ENCODE measurements at places on chromosomes 16 and 17. TPM values are rescaled to one million over a fixed set of nuclear protein-coding genes. Genes with fewer than 3 reads are reported as not detected.

- H3K36me3 ChIP-seq, result peaks cover 19% of the 10 kb centered on the region
- H3K27ac ChIP-seq, result no peak overlapping the region
- no peaks in the 10 kb centered on the region for H3K4me1 ChIP-seq
- no peaks in the 10 kb centered on the region for H3K27me3 ChIP-seq
- peak; percentile 56 for DNase-seq
Observed at GRCh38 chr17:76397687-76398522, 13.5 kb downstream of the SPHK1 start.

- H3K27me3 ChIP-seq, result no peaks in the 10 kb centered on the region
- H3K27ac ChIP-seq, result peak overlapping the region; percentile 90
- peaks cover 17% of the 10 kb centered on the region for H3K4me1 ChIP-seq
- DNase-seq, result peak; percentile 98
- no peak overlapping the region for H3K4me3 ChIP-seq
Observed at GRCh38 chr16:89581045-89581695, 5.6 kb downstream of the CPNE7 start.

GRCh38 chr16:49021136-49021535, 260.5 kb downstream of the CBLN1 start:
- peak; percentile 89 for DNase-seq
- H3K4me1 ChIP-seq, result peaks cover 21% of the 10 kb centered on the region
- H3K36me3 ChIP-seq, result no peaks in the 10 kb centered on the region
- peaks cover 9% of the 10 kb centered on the region for H3K27me3 ChIP-seq

DNA sequence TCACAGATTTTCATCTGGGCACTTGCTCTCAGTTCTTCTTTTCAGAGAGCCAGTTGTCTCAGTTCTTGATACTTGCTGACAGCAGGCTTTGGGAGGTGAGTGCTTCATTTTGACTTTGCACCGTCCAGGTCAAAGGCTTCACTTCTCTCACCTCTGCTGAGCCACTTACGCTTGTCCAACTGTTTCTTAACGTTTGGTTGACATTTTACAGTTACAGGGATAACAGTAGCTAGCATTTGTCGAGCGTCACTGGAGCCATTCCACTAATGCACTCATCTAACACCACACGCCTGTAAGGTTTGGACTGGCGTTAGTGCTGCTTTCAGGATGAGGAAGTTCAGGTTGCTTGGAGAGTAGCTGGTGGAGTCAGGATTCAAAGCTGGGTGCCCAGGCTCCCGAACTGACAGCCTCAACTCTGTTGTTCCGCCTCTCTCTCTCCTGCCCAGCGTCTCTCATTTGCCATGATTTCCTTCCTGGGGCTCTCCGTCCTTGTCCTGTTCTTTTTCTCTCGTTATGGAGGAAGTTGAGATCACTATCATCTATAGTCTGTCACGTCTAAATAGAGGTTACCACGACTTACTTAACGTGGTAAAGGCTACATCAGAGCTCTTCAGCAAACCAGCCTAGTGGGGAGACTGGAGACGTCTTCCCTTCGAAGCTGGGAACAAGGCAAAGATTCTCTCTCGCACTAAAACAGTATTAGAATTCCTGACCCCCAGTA, 220.8 kb downstream of the RPTOR start:
- H3K36me3 ChIP-seq, result no peaks in the 10 kb centered on the region
- H3K4me3 ChIP-seq, result no peak overlapping the region
- H3K27me3 ChIP-seq, result no peaks in the 10 kb centered on the region

- no peak overlapping the region for H3K27ac ChIP-seq
- no peak for DNase-seq
- H3K4me3 ChIP-seq, result no peak overlapping the region
- no peaks in the 10 kb centered on the region for H3K4me1 ChIP-seq
Observed at GRCh38 chr17:6088141-6088540, 18.0 kb downstream of the WSCD1 start.

DNA sequence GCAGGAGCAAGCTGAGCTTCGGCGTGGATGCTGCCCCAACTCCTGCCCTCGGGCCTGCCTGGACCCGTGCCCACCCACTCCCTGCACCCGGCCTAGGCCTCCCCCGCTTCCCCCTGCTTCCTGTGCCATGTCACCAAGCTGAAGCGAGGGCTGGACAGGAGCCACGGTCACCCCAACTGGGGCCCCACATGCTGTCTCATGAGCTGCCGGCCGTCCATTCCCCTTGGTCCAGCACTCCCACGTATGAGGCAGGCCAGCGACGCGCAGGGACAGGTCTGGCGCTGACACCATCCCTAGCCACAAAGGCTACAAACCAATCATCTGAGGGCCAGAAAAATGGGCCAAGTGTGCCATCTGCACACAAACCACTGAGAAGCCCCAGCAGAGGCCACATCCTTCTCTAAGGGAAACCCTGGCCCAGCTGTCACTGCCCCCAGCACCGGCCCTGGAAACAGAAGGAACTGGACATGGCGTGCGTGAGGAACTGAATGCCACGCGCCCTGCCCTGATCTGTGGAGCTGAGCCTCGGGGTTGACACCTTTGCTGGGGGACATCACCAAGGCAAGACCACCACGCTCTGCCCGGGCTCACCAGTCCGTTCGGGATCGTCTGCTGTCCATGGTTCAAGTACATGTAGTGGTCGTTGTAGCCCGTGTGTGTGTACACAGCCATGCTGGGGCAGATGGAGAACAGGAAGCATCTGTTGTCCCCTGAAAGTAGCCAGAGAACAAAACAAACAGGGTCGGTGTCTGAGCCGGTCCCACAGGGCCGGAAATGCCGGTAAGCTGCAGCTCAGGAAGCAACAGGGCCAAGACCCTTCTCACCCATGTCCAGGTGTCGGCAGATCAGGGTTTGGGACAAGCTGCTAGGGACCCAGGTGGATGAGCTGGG, 22.2 kb downstream of the MEAK7 start:
- H3K27ac ChIP-seq, result no peak overlapping the region
- H3K4me3 ChIP-seq, result no peak overlapping the region
- DNase-seq, result no peak

- H3K27me3 ChIP-seq, result peaks cover 32% of the 10 kb centered on the region
- no peak for DNase-seq
- peaks cover 5% of the 10 kb centered on the region for H3K4me1 ChIP-seq
- no peak overlapping the region for H3K27ac ChIP-seq
Observed at GRCh38 chr16:974001-974601, 3.3 kb upstream of the LMF1 start.

DNA sequence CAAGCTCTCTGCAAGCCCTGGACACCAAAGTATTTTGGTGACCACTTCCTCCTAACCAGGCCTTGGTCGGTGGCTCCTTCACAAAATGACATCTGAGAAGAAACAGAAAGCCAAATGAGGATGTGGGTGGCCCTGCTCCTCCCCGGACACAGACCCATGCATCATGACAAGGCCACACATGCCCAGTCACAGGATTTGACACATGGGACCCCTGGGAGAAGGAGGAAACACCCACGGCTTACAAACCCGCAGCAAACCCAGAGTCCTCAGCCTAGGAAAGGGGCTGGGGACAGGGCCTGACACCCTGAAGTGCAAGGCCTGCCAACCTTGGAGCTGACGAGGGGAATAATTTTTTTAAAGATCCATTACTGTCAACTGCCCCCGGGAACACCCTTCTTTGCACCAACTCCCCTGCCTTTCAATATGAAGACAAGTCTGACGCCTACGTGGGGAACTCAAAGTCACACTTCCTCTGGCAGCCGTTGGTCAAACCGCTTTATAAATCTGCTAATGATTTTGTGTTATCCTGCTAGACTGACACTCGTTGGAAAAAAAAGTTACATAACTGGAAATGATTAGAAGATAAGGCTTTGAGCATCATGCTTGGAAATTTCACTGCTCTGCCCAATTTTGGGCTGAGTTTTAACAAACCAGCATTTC, 41.3 kb downstream of the GAS7 start:
- no peaks in the 10 kb centered on the region for H3K27me3 ChIP-seq
- H3K27ac ChIP-seq, result no peak overlapping the region
- no peak for DNase-seq
- no peaks in the 10 kb centered on the region for H3K36me3 ChIP-seq
- H3K4me3 ChIP-seq, result no peak overlapping the region

DNA sequence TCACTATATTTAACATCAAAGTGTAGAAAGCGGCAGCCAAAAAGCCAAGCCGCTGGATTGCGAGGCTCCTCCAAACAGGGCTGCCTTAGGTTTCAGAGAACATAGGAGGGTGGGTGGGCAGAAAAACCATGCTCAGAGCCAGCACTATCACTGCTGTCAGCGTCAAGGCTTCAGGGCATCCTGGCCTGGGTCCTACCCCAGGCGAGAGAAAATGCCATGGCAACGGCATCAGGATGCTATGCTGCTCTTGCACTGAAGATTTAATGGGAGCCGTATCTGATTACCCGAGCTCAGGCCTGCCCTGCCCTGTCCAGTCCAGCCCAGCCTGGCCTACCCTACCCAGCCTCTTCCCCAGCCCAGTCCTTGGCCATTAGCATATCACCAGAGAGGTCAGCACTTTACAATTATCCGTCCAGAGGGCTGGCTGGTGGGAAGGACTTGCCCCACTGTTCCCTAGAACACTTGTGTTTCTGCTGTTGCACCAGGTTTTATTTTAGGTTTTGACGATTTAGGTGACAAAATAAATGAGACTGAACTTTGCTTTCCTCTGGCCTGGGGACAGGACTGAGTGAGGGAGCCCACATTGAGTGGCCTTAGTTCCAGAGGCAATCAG, 61.1 kb downstream of the TOM1L2 start:
- DNase-seq, result no peak
- H3K27me3 ChIP-seq, result no peaks in the 10 kb centered on the region
- H3K4me3 ChIP-seq, result no peak overlapping the region

GRCh38 chr17:65243838-65244625, 106.9 kb downstream of the RGS9 start:
- H3K27me3 ChIP-seq, result no peaks in the 10 kb centered on the region
- peaks cover 10% of the 10 kb centered on the region for H3K4me1 ChIP-seq
- DNase-seq, result peak; percentile 59
- no peaks in the 10 kb centered on the region for H3K36me3 ChIP-seq
- H3K4me3 ChIP-seq, result peak overlapping the region; percentile 32
- no peak overlapping the region for H3K27ac ChIP-seq

DNA sequence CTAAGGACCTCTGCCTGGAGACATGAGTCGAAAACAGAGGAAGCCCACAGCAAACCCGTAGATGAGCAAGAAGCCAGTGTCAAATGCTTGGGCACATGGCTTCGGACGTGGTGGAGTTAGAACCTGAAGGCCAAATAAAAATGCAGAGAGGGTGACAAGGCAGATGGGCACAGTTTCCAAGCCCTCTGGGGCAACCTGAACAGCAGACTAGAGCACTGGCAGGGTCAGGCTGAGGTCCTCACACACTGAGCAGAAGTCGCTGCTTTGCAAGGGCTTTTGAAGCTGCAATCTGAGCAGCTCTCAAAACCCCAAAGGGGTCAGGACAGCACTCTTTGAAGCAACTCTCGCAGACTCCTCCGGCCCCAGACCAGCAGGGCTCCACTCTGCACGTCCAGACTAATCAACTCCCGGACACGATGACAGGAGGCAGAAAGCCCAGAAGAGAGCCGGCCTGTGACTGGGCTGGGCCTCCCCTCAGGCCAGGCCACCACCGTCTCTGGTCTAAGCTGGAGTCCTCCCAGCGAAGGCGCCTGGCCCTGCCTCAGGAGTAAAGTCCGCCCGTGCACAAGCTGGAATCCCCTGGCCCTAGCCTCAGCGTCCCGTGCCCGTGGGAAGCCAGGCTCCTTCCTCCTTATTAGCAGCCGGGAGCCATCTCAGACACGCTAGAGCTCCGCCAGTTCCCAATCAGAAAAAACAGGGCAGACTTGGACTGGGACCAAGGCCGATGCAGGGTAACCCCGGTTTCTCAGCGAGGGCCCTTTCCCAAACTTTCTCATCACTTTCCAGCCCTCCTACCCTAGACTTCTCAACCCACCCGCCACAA, 924 bp downstream of the SMARCD2 start:
- H3K27ac ChIP-seq, result peak overlapping the region; percentile 60
- H3K4me3 ChIP-seq, result peak overlapping the region; percentile 88
- no peaks in the 10 kb centered on the region for H3K27me3 ChIP-seq
- no peaks in the 10 kb centered on the region for H3K36me3 ChIP-seq
- peaks cover 14% of the 10 kb centered on the region for H3K4me1 ChIP-seq

- H3K36me3 ChIP-seq, result no peaks in the 10 kb centered on the region
- H3K27me3 ChIP-seq, result no peaks in the 10 kb centered on the region
- H3K27ac ChIP-seq, result no peak overlapping the region
- no peak for DNase-seq
- no peak overlapping the region for H3K4me3 ChIP-seq
- no peaks in the 10 kb centered on the region for H3K4me1 ChIP-seq
Observed at GRCh38 chr17:42629411-42630009, 20.0 kb downstream of the TUBG1 start.

- DNase-seq, result no peak
- H3K36me3 ChIP-seq, result no peaks in the 10 kb centered on the region
- H3K27me3 ChIP-seq, result no peaks in the 10 kb centered on the region
- H3K4me1 ChIP-seq, result no peaks in the 10 kb centered on the region
- no peak overlapping the region for H3K27ac ChIP-seq
Observed at GRCh38 chr17:48954300-48954755, 9.7 kb upstream of the SNF8 start.

- H3K4me3 ChIP-seq, result no peak overlapping the region
- H3K27ac ChIP-seq, result no peak overlapping the region
- no peaks in the 10 kb centered on the region for H3K36me3 ChIP-seq
- peaks cover 2% of the 10 kb centered on the region for H3K27me3 ChIP-seq
Observed at GRCh38 chr17:15930426-15930825, 14.5 kb upstream of the ADORA2B start.

DNA sequence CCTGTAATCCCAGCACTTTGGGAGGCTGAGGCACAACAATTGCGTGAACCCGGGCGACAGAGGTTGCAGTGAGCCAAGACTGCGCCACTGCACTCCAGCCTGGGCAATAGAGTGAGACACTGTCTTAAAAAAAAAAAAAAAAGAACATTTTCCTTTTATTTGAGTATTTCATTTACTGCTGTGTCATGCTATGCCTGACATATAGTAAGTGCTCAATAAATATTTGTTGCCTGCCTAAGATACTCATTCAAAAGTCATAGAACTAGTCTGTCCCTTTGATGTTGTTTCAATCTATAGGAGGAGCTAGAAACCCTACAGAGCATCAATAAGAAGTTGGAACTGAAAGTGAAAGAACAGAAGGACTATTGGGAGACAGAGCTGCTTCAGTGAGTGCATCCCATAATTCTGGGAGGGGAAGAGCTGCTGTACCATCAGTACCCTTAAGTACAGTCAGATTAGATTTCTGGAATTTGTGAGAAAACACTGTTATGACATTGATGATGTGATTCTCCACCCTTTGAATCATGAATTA, 20.0 kb downstream of the CALCOCO2 start:
- H3K27me3 ChIP-seq, result no peaks in the 10 kb centered on the region
- H3K4me3 ChIP-seq, result no peak overlapping the region
- DNase-seq, result no peak

Gene SHISA9
- 73.0 TPM for total RNA-seq

Gene CES4A
- total RNA-seq, result 1.2 TPM

Gene TMEM92
- 28.2 TPM for total RNA-seq

Gene KRTAP4-9
- not detected for total RNA-seq

Gene KAT8
- total RNA-seq, result 27.3 TPM

Gene KRTAP17-1
- total RNA-seq, result not detected

Gene SLC13A5
- total RNA-seq, result 13.2 TPM

Gene SLC5A11
- not detected for total RNA-seq
